ENCODE measurements at places on chromosomes 1 and 21.

- no peak for DNase-seq
These were observed 7.4 kb downstream of the SLC2A5 start for GRCh38 chr1:9062021-9062471.

DNA sequence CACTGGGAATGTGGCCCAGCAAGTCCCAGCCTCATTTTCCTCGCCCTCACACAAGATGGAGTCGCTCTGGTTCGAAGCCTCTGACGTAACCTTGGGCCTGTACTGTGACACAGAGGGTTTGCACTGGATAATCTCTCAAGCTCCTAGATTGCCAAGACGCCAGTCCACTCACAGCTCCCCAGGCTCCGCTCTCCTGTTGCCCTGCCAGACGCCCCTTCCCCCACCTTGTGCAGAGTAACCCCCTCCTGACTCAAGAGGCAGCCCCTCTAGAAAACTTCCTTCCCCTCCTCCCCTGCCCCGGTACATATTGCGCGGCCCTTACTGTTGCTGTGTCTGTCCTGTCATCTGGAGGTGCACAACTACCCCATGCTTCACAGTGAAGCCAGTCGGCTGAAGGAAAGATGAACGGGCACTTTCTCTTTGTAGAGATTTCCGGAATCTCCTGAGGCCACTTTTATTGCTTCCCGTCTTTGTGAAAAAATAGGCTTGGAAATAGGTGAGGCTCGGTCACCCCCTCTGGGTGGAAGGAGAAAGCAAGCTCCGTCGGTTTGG lies 981 bp upstream of the KIAA1614 start:
- DNase-seq = peak; percentile 67

- no peak for DNase-seq
These were observed 23.2 kb downstream of the C1orf116 start for GRCh38 chr1:207009182-207009850.

DNA sequence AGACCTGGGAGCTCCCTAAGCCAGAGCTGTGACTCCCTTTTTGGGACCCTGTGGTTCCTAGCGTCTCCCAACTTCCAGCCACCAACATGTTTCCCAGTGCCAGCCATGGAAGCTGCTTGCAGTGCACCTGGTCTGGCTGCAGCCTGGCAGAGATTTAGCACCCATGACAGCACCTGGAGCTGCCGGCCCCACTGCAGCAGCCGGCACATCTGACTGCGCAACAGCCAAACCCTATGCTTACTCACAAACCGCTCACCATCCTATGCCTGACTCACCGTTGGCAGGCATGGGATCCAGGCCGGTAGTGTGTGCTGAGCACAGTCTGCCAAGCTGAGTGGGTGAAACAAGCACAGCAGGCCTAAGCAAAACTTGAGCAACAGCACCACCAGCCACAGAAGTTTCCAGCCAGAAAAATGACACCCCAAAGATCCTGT lies 435.9 kb upstream of the PRMT6 start:
- DNase-seq = peak; percentile 38

GRCh38 chr1:177172866-177173265 lies 2.1 kb downstream of the BRINP2 start:
- no peak for DNase-seq

- peak; percentile 20 for DNase-seq
These were observed 343.9 kb upstream of the AJAP1 start for GRCh38 chr1:4310396-4310923.

DNA sequence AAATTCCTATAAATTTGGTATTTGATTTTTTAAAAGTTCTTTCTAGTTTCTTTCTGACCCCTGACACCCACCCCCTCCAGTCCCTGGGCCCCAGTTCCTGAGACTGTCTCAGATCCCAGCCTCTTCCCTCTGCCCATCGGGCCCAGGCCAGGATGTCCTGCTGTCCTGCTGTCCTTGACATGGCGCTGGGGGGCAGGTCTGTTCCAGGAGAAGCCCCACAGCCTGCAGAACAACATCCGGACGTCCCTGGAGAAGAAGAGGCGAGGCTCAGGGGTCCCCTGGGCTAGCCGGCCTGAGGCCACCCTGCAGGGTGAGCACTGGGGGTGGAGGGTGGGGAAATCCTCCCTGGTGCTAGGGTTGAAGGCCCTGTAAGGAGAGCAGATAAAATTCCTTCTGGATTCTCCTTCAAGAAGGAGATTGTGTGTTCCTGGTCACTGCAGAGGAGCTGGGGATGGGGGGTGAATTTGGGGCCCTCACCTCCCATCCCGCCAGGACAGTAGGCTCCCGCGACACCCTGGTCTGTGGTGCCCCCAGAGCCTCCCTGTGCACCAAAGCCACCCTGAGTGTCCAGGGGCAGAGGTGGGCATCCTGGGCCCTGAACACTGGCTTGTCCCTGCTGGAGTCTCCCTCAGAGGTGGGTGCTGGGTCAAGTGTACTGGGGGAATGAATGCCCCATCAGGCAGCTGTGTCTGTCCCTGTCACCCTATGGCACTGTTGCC lies 45.0 kb downstream of the DISP3 start:
- DNase-seq = peak; percentile 31

- peak; percentile 13 for DNase-seq
These were observed 36.0 kb upstream of the TENT5C start for GRCh38 chr1:117569856-117570255.

- peak; percentile 75 for DNase-seq
These were observed 45.4 kb upstream of the TENT5B start for GRCh38 chr1:27057801-27058625.

DNA sequence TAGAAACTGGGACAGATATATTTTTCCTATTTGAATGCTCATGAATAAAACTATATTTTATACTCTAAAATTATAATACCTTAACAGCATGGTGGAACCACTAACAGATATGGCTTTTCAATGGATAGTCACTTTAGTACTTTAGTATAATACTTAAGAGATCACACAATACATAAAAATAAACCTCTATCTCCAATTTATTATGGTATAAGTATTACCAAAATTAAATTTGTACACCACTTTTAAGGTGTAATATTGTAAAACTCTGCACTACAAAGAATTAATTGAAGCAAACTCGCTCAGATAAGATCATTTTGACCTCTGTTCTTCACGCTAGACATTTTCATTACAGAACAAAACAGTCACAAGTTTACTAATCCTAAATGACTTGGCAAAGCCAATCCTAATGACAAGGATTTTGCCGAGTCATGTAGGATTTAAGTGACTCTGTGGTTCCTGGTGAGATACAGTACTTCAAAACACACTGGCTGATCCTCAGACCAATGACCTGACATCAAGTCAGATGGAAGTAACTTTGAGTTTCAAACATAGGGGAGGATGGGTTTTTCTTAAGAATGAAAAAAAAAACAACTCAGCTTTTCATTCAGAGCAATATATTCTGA lies 200.6 kb downstream of the SMYD3 start:
- no peak for DNase-seq

GRCh38 chr1:117611121-117611601 lies 5.3 kb downstream of the TENT5C start:
- DNase-seq = peak; percentile 26

DNA sequence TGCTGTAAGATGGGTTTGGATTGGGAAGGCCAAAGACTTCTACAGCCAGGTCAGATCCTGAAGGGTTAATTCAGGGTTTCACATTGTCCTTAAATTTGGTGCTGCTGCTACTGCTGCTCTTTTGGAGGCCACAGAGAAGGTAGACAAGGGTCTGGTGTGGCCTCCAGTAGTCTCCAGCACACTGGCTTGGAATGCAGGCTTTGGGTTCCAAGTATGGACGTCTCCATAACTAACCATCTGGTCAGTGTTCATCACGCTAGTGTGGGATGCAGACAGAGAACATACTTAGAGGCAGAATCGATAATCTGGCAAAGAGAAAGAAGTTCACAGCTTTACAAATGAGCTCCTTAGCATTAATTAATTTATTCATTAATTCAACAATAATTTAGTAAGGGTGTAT lies 154.1 kb downstream of the ZBTB18 start:
- DNase-seq = no peak

DNA sequence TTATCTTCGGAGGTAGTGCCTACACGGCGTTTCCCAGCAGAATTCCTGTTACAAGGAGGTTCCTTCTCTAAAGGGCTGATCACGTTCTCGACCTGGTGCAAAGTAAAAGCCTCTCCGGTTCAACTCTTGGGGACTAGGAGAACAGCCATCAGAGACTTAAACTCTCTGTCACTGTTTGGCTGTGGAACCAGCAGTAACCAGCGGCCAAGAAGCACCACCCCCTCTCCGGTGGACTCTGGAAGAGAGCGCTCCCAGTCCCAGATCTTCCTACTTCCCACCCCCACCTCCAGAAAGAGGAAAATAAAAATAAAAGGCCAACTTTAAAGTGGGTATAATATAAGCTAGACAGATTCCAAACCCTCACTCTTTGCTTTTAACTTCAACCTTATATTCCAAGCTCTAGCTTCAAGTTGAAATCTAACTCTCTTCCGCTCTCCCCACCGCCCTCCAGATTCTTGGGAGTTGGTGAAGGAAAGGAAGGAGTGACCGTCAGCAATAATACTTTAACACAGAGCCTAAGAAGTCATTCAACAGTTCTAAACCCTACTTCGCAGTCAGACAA lies 2.9 kb downstream of the BRINP3 start:
- DNase-seq = peak; percentile 72

DNA sequence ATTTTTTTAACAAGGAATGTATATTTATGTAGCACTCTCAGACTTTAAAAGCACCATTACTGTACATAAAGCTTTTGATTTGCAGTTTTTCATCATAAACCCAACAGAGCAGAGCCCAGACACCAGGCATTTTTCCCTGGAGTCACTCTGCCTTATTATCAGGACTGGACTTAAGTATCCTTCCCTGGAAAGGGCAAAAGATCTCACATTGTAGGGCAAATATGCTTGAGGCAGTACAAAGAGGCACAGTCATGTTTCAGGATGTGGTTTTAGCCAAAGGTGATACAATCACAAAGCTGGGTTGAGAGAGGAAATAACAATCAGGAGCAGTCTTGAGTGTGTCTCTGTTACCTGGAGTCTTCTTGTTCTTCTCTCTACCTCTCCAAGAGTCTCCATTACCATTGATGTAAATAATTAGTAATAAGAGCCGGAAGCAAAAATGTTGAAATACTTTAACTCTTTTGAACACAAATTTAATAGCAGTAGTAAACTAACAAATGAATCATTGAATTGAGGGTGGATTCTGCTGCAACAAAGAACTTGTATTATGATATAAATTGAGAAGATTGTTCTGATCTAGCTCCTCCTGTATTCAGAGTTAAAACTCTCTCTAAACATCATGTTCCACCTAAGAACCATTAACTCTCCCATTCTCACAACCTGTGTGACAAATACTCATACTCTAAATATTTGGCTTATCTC lies 160.5 kb downstream of the LTN1 start:
- DNase-seq = no peak

GRCh38 chr1:14517841-14518180 lies 80.7 kb upstream of the KAZN start:
- no peak for DNase-seq

- DNase-seq = no peak
These were observed 190.5 kb upstream of the C1orf105 start for GRCh38 chr1:172229942-172230341.

GRCh38 chr1:180581635-180582039 lies 22.9 kb downstream of the OVAAL start:
- no peak for DNase-seq

- no peak for DNase-seq
These were observed 2.5 kb downstream of the TGFBR3 start for GRCh38 chr1:91883470-91883869.

- DNase-seq = no peak
These were observed 13.0 kb downstream of the WNT9A start for GRCh38 chr1:227934476-227935313.

GRCh38 chr1:77288275-77288674 lies 6.5 kb downstream of the AK5 start:
- no peak for DNase-seq

DNA sequence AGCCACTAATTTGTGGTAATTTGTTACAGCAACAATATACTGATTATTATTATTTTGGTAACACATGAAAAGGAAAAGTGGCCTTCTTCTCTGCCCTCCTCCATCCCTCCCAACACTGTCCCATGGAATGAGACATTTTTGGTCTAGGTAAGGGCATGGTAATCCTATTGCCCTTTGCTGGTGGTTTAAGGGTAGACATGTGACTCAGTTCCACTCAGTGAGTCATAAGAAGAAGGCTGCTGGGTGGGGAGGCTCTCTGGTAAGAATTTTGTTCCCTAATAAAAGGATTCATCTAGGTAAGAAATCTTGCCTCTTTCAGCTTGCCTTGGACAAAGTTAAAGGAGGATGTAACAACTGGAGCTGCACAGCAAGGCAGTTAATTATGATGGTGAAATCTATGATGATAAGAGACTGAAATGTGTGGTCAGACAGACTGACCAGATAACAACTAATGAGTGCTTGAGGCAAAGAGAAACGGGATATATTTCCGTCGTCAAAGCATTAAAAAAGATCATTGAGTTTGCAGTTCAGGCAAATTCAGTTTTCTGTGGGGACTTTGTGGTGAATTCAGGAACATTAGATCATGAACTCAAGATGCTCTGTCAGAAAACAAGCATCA lies 232.0 kb upstream of the KCNK2 start:
- no peak for DNase-seq

DNA sequence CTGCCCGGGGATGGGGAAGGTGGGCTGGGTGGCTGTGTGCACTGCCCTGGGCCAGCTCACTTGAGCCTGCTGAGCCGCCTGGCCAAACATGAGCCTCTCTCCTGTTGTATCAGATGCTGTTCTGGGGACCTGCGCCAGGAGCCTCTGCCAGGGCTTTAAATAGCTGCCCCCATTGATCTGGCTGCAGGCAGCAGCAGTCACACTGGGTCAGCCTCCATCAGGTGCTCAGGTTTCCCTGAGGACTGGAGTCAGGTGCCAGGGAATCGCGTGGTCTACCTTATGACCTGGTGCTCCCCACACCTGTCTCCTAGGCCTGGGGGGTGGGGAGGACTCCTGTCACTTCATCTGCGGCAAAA lies 700 bp upstream of the CCDC28B start:
- DNase-seq = no peak

DNA sequence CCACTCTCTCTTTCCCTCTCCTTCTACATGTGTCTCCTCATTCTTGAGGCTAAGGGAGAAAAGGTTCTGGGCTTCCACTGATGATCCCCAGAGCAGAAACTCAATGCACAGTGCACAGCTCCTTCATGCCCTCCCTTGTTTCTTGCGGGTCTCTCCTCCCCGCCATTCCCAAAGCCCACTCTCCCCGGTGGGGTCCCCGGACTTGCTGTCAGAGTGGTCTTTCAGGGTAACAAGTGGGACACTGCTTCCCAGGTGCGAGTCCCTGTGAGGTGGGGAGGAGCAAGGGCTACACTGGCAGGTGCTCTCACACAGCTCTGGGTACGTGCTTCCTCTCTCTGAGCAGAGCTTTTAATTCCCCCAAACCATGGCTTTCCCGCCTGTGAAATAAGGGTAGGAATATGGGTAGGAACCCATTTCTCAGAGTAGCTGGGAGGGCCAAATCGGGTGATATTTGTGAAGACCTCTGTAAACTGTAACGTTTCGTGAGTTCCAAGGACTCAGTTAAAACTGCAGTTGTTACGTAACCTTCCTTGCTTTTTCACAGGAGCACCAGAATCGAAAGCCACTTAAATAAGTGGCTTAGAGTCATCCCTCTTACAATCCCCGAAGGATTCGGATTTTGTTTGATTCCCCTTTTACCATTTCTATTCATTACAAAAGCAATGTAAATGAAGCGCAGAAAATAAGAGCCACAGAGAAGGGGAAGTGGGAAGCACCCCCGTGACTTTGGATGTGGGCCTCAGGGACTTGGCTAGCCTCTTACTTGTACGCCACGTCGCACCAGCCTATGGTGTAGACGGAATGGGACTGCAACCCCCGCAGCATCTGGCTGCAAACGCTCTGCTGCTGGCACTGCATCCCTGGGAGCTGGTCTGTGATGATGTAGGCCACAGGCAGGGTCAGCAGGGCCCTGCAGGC lies 6.2 kb downstream of the PGLYRP3 start:
- DNase-seq = peak; percentile 18
